Ovary (tissue), 10 donors: ENCODE measurements at places on chromosomes 12 and 14. TPM values are rescaled to one million over a fixed set of nuclear protein-coding genes. Genes with fewer than 3 reads are reported as not detected.

Gene GLI1
- 2.9 TPM for total RNA-seq

Gene FBLN5
- 140 TPM for total RNA-seq

- no peak for DNase-seq
Observed at GRCh38 chr12:45670346-45671065, 59.0 kb upstream of the ARID2 start.

- DNase-seq: no peak
Observed at GRCh38 chr12:79206871-79207270, 342.3 kb downstream of the SYT1 start.

DNA sequence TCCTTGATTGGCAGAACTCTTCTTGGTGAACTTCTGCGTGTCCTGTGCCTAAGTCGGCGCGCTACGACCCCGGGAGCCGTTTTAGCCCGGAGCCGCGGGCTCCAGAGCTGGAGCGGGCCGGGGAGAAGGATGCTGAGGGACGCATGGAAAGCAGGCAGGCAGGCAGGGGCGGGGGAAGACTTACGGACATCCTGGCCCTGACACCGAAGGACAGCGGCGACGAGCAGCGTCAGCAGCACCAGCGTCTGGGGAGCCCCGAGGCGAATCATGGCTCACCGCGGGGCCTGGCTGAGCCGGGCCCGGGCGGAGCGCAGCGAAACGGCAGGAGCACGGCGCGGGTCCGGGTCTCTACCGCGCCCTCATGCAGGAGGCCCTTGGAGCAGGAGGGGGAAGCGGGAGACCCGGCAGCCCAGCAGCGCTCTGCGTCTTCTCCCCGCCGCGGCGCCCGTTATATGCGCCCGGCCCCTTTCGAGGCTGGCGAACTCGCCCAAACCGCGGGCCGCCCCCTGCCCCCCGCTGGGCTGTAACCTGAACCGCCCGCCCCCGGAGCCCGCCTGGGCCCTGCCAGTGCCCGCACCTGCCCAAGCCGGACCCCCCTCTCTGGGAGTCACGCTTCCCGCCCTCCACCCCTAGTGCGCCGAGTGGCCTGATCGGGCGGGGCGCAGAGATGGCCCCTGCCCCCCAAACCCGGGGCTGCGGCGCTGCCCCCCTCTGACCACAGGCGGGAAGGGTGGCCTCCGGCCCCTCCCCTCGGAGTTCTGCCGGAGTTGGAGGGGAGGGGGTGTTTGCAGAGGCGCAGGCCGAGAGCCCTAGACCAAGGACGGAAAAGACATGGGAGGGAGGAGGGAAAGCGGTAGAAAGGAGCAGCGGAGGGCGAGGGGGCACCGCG is at the start of gene COL2A1:
TSS of gene COL2A1 (minus strand) at position 424 of the 889 bp plus-strand sequence. CDS start at position 269, 155 bp downstream.
- DNase-seq: no peak

- no peak for DNase-seq
Observed at GRCh38 chr14:71309756-71310155, 402.5 kb downstream of the PCNX1 start.

- DNase-seq: no peak
Observed at GRCh38 chr12:89781156-89781555, 72.5 kb upstream of the ATP2B1 start.

GRCh38 chr14:75153295-75153694 is 23.1 kb downstream of the TMED10 start:
- no peak for DNase-seq
